ENCODE measurements at places on chromosomes 7 and 10. TPM values are rescaled to one million over a fixed set of nuclear protein-coding genes. Genes with fewer than 3 reads are reported as not detected.

ANXA8L1 gene
- not detected for total RNA-seq

ADAM8 gene
- total RNA-seq, result 1.2 TPM

ASZ1 gene
- total RNA-seq, result not detected

THSD7A gene
- 0.17 TPM for total RNA-seq

SAP25 gene
- 0.34 TPM for total RNA-seq

STK31 gene
- total RNA-seq, result not detected
